ENCODE measurements at places on chromosomes 12 and 14.

GRCh38 chr14:22918804-22919600, at the start of gene RBM23:
Gene RBM23 (minus strand): TSS chr14:22919149.
- DNase-seq, result peak; percentile 99

DNA sequence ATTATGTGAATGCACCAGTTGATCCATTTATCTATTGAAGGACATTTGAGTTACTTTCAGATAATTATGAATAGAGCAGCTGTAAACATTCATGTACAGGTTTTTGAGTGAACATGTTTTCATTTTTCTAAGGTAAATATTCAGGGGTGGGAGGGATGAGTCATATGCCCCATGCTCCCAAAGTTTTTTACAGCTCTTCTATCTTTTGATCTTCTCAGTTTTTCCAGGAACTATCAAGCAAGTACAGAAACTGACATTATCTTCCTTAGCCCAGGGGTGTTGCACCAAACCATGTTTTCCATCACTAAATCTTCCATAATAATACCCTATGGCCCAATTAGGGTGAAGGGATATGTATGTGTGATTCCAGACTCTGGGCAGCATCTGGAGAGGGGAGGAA, 384.5 kb downstream of the EMP1 start:
- no peak for DNase-seq

DNA sequence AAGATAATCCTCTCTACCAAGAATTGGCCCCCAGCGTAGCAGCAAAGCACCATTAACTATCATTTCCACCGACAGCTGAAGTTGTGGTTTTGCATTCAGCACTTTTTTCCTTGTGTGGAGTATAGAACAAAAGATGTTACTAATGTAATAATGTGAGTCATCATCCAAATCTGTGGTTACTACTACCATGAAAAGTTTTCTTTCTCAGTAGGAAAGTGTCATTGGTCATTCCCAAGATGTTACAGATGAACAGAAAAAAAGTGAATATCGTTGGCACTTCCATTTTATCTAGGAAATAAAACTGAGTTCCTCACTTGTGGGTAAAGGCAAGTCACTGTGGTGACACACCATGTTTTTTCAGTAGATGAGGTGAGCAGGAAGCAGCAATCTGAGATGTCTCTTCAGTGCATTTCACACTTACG, 30.3 kb upstream of the IFNG start:
- DNase-seq, result no peak

DNA sequence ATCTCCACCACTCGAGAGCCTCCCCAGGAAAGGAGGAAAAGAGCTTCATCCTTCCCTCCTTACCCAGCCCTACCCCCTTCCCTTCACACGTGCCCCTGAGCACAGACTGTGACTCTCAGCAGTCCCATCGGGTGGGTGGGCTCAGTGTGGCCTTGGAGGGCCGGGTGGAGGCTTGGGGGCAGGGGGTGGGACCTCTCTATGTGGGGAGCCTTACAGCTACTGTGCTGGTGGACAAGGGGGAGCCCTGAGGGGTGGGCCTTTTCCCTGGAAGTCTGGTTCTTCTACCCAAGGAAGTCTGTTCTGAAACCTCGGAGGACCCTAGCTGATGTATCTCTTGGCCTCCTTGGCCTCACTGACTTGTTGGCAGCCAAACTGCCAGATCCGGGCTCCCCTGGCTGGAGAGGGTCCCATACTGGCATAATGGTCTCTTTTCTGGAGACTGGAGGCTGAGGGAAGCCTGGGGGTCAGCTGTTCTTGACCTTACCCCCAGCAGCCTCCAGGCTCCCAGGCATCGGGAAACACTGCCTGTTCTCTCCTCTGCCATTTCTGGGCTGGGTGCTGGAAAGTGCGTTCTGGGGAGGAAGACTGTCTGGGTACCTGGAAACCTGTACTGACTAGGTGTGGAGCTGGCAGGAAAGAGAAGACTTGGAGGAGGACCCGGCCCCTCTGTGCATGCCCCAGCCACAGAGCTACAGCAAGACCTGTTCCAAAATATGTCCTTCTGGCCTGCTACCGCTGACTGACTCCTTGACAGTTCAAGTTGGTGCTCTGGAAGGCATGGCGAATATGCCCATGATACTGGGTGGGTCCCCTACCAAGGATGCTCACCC, 7.6 kb downstream of the VASH1 start:
- DNase-seq, result no peak

Measured in NCI-H187 treated with DMSO at 0.1 percent for 48 hours (cell line).